NCI-H524 (cell line): ENCODE measurements at places on chromosomes 2 and 18.
A peak's percentile ranks its signal among the peaks of the same experiment; 100 is the strongest.

DNA sequence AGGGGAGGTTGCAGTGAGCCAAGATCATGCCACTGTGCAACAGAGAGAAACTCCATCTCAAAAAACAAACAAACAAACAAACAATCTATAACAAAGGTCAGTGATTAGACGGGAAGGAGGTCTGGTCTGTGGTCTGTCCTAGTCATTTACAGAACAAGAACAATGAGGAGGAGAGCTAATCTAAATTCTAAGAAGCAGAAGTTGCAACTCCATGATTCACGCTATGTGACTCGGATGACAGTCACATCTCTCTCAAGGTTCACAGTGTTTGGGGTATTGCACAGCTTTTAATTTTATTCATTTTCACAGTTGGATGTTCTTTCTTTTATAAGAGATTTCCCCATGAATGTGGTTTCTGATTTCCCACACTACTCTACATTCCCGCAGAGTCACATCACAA, 218.7 kb upstream of the PIEZO2 start:
- no peak for DNase-seq

GRCh38 chr2:133262893-133263292, 305.4 kb downstream of the NCKAP5 start:
- no peak for DNase-seq

- DNase-seq: no peak
Measured at GRCh38 chr2:74179063-74179865, 585 bp upstream of the MOB1A start.

- DNase-seq: no peak
Measured at GRCh38 chr2:12151716-12152115, 405.3 kb downstream of the LPIN1 start.

DNA sequence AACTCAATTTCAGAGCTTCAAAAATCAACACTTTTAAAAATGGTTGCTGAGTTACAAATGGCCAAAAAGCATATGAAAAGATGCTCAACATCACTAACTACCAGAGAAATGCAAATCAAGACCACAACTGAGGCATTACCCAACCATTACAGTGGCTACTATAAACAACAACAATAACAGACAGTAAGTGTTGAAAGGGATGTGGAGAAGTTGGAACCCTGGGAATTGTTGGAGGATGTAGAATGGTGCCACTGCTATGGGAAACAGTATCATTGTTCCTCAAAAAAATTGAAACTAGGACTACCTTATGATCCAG, 173.3 kb upstream of the SPRED2 start:
- DNase-seq: no peak

DNA sequence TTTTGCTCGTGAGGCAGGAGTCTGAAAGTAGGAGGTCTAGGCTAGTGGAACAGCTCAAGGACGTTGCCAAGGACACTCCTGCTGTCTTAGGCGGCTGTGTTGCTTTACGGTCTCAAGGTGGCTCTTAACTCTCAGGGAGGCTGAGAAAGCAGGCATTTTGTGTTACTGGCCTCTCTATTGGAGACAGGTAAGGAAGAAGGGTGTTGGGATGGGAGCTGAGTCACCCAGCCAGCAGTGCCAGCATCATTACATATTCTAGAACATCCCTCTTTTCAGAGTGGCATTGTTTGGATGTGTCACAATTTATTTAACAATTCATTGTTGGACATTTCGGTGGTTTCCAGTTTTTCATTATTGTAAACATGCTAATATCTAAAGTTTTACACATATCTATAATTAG, 30.8 kb upstream of the TMEM214 start:
- no peak for DNase-seq

DNA sequence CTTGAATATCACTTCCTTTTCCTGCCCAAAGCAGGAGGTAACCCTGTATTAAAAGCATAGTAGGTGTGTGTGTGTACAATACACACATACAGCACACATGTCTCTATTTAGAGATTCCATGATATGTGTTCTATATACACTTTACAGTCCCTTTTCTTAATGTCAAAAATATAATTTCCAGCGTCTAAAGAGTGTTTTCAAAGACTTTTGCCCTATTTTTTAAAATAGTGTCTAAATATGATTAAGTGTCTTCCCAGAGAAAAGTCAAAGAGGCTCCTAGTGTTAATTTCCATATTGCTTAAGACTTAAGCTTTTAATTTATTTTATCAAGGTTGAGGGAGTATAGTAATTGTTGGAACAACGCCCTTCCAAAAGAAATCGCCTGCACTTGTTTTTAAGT, 420.3 kb upstream of the POU3F3 start:
- no peak for DNase-seq

DNA sequence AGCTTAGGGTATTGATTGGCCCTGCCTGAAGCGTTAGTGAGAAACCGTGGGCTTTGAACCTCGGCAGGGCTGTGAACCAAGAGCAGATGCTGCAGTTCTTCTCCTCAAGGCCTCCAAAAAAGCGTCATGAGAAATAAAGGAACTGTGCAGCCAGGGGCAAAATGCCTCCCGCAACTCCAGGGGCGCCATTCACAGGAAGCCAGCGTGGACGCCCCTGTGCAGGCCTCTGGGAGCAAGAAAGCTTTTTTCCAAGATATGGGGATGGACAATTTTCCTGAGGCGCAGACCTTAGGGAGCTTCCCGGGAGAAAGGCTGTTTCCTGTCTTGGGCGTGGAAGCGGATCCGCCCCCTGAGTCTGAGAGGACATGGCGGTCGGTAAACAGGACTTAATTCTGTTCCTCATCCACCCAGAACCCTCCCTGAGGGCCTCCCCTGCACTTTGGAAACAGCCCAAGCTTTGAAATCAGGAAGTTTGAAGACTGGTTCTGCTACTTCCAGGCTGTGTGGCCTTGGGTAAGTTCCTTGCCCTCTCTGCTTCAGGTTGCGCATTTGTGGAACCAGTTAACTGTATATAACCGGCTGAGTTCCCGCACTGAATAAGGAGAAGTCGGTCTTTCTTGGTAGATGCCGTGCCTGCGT, 29.6 kb upstream of the CABLES1 start:
- DNase-seq: no peak

GRCh38 chr2:39121523-39122063, 742 bp upstream of the SOS1 start:
- peak; percentile 43 for DNase-seq

- DNase-seq: no peak
Measured at GRCh38 chr2:210215120-210215519, 10.1 kb downstream of the ACADL start.

GRCh38 chr2:181290182-181290581, 167.0 kb upstream of the ITGA4 start:
- no peak for DNase-seq

DNA sequence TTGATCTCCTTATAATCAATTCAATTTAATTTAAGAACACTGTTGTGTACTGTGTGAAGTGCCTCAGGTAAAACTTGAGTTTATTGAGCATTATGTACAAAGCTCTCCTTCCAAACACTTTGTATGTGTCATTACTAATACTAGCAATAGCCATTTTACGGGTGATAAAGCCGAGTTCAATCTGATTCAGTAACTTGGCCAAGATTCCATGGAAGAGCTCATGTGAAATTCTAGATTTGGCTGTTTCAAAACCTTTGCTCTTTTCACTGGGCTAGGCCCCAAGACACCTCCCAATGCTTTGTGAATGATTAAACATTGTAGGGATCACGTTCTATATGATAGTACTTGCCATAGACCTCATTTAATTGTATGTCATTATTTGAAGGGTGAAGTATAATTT, 8.9 kb upstream of the NFE2L2 start:
- no peak for DNase-seq

DNA sequence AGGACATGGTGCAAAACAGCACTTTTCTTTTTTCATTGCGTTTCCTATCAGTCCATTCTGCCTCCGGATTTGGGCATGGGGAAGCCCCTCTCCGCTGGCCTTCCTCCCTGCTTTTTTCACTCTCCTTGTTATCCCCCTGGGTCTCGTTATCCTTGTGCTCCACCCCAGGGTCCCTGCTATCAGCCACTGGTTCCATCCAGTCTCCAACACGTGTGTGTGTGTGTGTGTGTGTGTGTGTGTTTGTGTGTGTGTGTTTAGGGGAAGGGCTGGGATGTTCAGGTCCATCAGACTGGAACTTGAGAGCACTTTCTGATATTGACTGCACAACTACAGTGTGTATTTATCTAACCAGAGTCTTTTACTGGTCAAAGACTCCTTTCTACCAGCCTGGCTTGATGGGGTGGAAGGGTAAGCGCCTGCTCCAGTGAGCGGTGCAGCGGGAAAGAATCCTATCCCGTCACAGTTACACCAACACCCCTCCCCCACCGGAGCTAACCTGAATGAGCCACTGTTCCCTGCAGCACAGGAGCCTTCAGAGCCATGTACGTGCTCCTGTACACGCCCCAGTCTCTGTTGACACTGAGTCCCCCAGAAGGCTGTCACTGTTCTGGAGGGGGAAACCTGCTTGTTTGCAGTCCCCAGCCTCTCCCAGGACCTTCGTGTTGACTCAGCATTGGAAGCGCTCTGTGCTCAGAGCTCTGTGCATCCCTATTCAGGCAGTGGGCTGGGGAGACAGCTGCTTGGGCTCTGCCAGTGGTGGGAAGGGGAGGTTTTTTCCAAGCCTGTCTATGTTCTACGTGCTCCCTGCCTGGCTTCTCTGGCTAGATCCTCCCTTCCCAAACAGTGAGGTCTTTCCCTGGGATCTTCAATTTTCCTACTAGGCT, 4.6 kb downstream of the INHA start:
- peak; percentile 65 for DNase-seq

GRCh38 chr2:176743671-176744070, 468.9 kb upstream of the HNRNPA3 start:
- DNase-seq: peak; percentile 30

DNA sequence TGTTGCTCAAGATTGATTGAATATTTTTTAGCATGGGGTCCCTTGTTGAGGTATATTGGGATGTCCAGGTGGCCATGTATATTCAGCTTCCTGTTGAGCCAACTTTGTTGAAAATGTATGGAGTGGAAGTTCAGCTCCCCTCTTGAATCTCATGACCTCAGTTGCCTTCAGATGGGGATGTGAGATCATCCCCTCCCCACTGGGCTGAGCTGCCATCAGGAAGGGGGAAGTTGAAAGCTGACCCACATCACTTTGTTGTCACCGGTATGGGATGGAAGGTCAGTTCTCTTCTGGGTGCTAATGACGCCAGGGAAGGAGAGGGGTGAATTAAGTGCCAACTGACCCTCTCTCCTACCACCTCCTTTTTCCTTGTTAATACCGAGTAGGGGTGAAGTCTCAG, 33.9 kb downstream of the ACOXL start:
- no peak for DNase-seq

GRCh38 chr2:63023444-63023843, 27.2 kb upstream of the OTX1 start:
- DNase-seq: peak; percentile 7

DNA sequence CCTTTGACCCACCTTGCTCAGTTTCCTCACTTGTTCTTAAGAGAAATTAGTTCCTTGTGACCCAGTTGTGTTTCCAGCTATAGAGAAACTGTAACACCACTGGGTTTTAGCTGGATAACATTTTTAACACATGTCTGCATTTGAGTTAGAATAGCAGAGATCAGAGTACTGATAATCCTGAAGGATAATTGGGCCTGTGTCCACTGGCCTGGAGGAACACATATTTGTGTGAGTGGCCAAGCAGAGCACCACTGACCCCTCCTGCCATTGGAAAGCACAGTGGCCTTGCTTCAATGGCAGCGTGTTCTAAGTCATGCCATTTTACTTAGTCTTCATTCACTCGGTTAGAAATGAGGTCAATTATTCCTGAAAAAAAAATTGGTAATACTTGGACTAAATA, 42.6 kb downstream of the PKP4 start:
- DNase-seq: no peak

GRCh38 chr18:60448487-60449267, 76.1 kb upstream of the MC4R start:
- DNase-seq: peak; percentile 36

GRCh38 chr2:50402654-50402960, 629.3 kb downstream of the NRXN1 start:
- DNase-seq: no peak

GRCh38 chr18:58618822-58619595, 9.9 kb downstream of the ALPK2 start:
- peak; percentile 87 for DNase-seq

DNA sequence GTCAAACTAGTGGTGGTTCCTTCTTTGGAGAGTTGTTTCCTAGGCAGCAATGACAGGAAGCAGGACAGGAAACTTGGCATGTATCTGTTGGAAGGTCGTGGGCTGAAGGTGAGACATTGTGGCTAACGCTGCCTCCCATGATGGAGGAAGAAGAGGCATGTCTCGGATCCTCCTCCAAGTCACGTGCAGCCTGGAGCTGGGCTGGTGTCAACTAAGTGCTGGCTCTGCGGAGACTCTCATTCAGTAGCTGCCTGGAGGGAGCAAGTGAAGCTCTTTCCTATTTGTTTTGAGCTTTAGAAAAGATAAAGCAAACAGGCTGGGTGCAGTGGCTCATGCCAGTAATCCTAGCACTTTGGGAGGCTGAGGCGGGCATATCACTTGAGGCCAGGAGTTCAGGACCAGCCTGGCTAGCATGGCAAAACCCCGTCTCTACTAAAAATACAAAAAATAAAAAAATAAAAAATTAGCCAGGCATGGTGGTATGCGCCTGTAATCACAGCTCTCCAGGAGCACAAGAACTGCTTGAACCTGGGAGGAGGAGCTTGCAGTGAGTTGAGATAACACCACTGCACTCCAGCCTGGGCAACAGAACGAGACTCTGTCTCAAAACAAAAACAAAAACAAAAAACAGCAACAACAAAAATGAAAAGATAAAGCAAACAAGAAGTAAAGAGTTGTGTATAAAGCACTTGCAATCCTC, 28.2 kb upstream of the INO80C start:
- no peak for DNase-seq

- no peak for DNase-seq
Measured at GRCh38 chr2:239917957-239918481, 107.1 kb downstream of the NDUFA10 start.

GRCh38 chr2:143157001-143157400, 27.8 kb downstream of the ARHGAP15 start:
- peak; percentile 20 for DNase-seq

DNA sequence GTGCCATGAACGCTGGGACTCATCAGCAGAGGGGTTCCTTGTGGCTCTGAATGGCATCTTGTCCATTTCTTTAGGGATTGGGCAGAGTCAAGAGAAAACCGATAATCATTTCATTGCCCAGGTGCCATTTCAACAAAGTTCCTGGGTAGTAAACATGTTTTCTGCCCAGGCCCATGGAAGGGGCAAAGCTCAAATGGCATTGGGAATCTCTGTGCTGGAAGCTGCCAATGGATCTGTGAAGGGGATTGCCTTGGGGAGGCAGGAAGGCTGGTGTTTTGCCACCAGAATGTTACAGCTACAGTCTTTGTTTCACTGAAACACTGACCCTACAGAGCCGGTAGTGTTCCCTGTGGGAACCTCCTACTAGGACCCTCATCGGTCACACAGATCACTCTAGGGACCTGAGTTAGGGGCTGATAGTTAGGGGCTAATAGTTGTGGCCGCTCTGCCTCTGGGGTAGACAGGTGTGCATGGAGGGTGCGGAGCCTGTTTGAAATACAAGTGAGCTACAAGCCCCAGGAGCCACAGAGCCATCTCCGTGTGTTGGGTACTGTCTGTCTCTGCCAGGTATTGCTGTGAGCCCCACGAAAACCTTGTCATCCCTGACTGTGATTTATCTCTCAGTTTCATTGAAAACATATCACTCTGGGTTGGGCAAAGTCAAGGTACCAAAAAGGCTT, 224.4 kb upstream of the COPS8 start:
- DNase-seq: no peak
